ENCODE measurements at places on chromosomes 5 and 9.

- DNase-seq: no peak
Observed at GRCh38 chr5:52998552-52999313, 9.6 kb downstream of the ITGA2 start.

- no peak for DNase-seq
Observed at GRCh38 chr5:173963182-173963838, 25.7 kb upstream of the C5orf47 start.

GRCh38 chr9:86349271-86349670, 4.9 kb downstream of the TUT7 start:
- no peak for DNase-seq

DNA sequence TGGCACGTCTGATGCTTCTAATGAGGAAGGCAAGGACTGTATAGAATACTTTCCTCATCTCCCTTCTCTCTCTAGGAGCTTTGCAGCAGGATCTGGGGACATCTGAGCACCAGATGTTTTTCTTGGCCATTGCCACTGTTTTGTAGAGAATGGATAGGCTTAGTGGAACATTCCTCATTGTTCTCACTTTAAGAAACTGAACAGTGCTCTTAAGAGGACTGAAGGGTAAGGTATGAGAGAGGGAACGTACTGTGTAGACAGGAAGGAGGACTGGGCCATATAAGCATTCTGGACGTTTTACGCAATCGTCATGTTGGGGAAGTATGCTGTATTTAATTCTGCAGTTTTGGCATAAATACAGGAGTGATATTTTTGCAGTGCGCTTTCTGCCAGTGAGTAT, 70.6 kb downstream of the SMARCA2 start:
- no peak for DNase-seq

- DNase-seq: no peak
Observed at GRCh38 chr5:107542831-107543231, 127.9 kb downstream of the EFNA5 start.

DNA sequence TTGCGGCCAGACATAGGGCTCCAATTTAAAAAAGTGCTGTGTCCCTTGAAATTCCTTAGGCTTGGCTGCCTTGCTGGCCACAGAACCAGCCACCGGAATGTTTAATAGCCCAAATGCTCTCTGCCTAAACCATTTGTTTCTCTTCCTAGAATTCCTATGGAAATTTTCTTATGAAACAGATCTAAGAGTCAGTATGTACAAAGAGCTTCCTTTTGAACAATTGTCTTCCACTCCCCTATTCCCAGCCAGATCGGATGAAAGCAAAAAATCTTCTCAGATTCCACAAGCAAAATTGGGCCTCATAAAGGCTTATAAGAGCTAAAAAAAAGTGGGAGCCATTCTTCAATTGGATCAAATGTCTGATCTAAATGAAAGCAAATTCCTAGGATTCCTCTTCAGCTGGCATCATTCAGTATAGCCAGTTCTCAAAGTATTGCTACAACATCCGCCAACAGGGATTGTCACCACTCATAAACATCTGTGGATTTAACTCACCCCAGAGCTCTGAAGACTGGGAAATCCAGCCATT, 104.3 kb downstream of the CEMIP2 start:
- no peak for DNase-seq

- no peak for DNase-seq
Observed at GRCh38 chr9:87465816-87466215, 31.9 kb upstream of the DAPK1 start.

DNA sequence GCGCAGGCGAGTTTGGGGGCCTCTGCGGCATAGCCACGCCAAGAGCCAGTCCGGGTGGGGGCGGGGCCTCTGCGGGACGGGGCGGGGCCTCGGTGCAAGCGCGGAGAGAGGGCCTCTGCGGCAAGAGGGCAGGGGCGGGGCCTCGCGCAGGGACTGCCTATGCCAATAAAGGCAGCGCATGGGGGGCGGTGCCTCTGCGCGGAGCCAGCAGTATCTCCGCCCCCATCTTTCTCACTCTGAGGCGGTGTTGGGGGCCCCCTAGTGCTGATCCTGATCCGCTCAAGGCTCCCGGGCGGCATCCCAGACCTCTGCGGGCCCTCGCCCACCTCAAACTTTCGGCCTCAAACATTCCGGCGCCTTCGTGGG, 9.2 kb upstream of the GPRIN1 start:
- DNase-seq: peak; percentile 75

GRCh38 chr9:115195912-115196311, 78.0 kb upstream of the TNC start:
- no peak for DNase-seq

DNA sequence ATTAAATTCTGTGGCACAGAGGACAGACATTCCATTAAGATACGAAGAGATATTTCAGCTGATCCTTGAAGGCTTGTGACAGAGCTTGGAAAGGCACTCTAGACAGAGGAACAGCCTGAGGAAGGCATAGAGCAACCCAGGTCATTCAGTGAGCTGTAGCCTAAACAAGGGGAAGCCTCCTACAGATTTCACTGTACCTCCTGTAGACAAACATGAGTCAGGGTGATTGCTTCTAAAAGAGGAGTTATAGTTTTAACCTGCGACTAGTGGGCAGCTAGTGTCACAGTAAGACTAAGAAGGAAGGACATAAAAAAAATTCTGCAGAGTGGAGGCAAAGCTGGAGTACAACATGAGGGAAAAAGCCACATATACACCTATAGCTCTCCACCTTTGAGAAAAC, 43.5 kb upstream of the ANKDD1B start:
- DNase-seq: peak; percentile 69

- no peak for DNase-seq
Observed at GRCh38 chr5:99058466-99058865, 129.7 kb upstream of the CHD1 start.

GRCh38 chr5:34005211-34005610, 2.6 kb downstream of the AMACR start:
- peak; percentile 30 for DNase-seq

GRCh38 chr9:77987081-77987656, 44.4 kb downstream of the GNAQ start:
- DNase-seq: no peak

DNA sequence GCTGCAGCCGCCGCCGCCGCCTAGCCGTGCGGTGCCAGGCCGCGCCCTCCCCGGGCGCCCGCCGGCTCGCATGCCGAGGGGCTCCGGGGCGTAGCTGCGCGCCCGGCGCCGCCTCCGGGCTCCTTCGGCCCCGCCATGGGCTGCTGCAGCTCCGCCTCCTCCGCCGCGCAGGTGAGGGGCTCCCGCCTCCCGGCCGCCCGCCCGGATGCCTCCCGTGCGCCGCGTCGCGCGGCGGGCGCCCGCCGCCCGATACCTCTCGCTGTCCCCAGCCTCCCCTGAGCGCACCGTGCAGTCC, 230 bp downstream of the SLC44A1 start:
- no peak for DNase-seq

DNA sequence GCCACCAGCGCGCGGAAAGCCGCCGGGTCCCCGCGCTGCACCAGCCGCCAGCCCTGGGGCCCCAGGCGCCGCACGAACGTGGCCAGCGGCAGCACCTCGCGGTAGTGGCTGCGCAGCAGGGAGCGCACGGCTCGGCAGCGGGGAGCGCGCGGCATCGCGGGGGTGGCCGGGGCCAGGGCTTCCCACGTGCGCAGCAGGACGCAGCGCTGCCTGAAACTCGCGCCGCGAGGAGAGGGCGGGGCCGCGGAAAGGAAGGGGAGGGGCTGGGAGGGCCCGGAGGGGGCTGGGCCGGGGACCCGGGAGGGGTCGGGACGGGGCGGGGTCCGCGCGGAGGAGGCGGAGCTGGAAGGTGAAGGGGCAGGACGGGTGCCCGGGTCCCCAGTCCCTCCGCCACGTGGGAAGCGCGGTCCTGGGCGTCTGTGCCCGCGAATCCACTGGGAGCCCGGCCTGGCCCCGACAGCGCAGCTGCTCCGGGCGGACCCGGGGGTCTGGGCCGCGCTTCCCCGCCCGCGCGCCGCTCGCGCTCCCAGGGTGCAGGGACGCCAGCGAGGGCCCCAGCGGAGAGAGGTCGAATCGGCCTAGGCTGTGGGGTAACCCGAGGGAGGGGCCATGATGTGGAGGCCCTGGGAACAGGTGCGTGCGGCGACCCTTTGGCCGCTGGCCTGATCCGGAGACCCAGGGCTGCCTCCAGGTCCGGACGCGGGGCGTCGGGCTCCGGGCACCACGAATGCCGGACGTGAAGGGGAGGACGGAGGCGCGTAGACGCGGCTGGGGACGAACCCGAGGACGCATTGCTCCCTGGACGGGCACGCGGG, at the start of gene TERT:
TSS of gene TERT (minus strand) at position 234 of the 815 bp plus-strand sequence. CDS start at position 155, 79 bp downstream.
- peak; percentile 90 for DNase-seq

GRCh38 chr9:86126998-86127972, 27.9 kb upstream of the GOLM1 start:
- DNase-seq: no peak

- no peak for DNase-seq
Observed at GRCh38 chr9:75894566-75894965, 4.1 kb downstream of the PCSK5 start.

DNA sequence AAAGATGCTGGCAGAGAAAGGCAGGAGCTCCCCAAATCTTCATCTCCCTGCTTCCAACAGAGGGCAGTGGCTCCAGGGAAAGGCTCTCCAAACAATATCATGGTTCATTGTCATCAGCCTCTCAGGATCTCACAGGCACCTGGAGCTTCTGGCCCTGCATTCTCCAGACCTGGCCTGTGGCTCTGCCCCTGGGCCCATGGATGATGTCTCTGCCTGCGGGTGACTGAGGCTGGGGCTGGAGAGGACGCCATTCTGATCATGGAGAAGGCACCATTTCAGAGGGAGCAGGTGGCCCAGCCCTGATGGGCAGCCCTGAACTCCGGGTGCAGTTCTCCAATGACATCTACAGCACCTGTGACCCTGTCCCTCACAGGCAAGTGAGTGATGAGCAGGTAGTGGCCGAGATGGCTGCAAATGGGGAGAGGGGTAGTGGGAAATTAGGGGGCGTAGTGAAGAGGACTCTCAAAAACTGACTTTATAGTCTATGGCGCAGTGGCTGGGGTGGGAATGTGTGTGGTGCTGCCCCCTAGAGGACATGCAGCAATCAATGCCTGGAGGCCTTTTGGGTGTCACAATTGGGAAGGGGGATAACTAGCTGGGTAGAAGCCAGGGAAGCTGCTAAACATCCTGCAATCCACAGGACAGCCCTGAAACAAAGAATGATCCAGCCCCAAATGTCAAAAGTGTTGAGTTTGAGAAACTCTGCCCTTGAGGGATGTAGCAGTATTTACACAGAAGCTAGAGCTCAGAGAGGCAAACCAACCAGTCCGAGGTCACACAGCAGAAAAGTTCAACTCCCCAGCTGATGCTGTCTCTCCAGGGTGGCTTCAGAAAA, 3.2 kb downstream of the SH3PXD2B start:
- DNase-seq: peak; percentile 52

DNA sequence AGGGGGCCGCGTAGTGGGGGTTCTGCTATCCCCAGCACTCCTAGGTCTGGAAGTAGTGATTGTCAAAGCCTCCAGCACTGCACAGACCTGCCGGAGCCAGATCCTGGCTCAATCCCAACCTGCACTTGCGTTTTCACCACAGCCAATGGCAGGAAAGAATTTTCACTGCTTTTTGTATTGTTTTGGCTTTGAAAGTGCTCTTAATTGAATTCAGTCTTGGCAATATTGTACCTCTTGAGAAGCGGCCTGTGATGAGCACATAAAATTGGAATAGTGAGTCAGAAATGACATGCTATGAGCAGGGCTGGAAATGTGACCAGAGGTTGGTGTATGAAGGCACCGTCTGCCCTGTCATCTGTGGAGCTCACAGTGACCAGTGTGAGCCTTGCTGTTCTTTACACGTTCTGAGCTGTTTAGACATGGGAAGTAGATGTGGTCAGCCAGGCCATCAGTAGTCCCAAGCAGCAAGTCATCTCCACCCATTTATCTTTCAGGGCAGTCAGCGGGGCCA, 41.5 kb downstream of the SECISBP2 start:
- no peak for DNase-seq

- DNase-seq: no peak
Observed at GRCh38 chr5:100840789-100841188, 62.3 kb downstream of the ST8SIA4 start.

- DNase-seq: no peak
Observed at GRCh38 chr9:112861155-112861554, 29.5 kb downstream of the SLC46A2 start.

GRCh38 chr9:78207319-78207718, 28.6 kb upstream of the CEP78 start:
- no peak for DNase-seq

GRCh38 chr9:75715360-75715759, 175.1 kb upstream of the PCSK5 start:
- no peak for DNase-seq

- no peak for DNase-seq
Observed at GRCh38 chr9:124932333-124932732, 8.6 kb downstream of the GOLGA1 start.

DNA sequence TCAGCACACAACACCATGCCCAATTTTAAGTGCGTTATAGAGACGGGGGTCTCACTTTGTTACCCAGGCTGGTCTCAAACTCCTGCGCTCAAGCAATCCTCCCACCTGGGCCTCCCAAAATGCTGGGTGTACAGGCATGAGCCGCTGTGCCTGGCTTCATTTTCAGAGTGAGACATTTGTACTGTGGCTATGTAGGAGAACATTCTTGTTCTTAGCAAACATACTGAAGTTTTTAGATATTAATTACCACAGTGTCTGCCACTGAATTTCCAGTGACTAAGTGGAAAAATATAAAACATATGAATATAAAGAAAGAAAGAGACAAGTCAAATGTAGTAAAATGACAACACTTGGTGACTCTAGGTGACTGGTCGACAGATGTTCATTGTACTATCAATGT, 20.9 kb downstream of the BTNL9 start:
- DNase-seq: no peak

GRCh38 chr9:124370896-124371582, 44.2 kb downstream of the PSMB7 start:
- no peak for DNase-seq

DNA sequence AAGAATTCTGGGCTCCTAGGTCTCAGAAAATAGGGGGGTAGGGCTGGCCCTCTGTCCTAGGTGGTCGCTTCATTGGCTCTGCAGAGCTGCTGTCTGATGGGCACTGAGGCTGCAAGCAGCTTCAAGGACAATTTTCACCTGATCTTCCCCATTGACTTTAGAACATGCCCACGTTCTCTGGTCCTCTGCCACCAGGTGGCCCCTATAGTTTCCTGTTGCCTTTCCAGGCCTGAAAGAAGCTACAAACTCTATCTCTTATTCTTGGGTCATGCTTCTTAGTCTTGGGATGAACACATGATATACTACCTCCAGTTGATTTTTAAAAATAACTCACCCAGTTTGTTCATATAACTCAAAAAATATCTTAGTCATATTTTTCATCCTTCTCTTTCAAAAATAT, 26.3 kb downstream of the SPZ1 start:
- DNase-seq: peak; percentile 18

- DNase-seq: no peak
Observed at GRCh38 chr5:135034963-135035677, 1.1 kb upstream of the PITX1 start.

GRCh38 chr9:70080481-70081119, 37.0 kb downstream of the MAMDC2 start:
- no peak for DNase-seq

DNA sequence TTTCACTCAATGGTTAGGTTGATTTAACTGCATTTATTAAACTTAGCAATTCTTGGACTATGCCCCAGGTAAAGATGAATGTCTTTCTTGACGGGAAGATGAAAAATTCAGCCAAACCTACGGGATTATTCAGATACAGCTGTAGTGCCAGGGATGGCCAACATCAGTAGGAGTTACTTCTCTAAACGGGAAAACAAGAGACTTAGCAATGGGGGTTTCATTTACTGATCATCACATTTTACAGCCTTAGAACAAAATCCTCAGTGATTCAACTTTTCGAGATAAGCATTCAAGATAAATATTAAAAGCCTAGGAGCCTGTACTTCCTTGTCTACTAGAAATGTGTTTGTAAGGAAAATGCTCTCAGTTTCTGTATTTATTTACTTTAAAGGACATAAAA, 46.1 kb downstream of the S1PR3 start:
- DNase-seq: no peak

Measured in activated CD4-positive, alpha-beta T cell treated with anti-CD3 and anti-CD28 coated beads, Interleukin-2, amount 50 U/mL, for 16 hours (primary cell).